Cardiac muscle cell (in vitro differentiated cells and primary cell): ENCODE measurements at places on chromosomes 7 and 10. TPM values are rescaled to one million over a fixed set of nuclear protein-coding genes. Genes with fewer than 3 reads are reported as not detected.

Gene INSYN2A
- 0.41 and 0.60 TPM in 2 replicates for polyA plus RNA-seq

Gene TMEM139
- polyA plus RNA-seq, result 2.0 and 3.0 TPM in 2 replicates

Gene NCF1
- 0.11 and 0.70 TPM in 2 replicates for polyA plus RNA-seq

Gene EGFR
- 0.51 TPM in 1 of 2 replicates, not detected in the other for polyA plus RNA-seq

Gene RHOBTB1
- 12.5 and 20.3 TPM in 2 replicates for polyA plus RNA-seq

Gene LAMB1
- 28.7 and 31.8 TPM in 2 replicates for polyA plus RNA-seq

Gene AIMP2
- 46.8 and 75.0 TPM in 2 replicates for polyA plus RNA-seq

Gene ANLN
- polyA plus RNA-seq, result 10.1 and 50.1 TPM in 2 replicates

Gene SNX10
- polyA plus RNA-seq, result 9.3 and 11.6 TPM in 2 replicates

Gene GIMAP5
- polyA plus RNA-seq, result 0.22 and 1.3 TPM in 2 replicates

Gene ZNF394
- polyA plus RNA-seq, result 18.7 and 21.9 TPM in 2 replicates

Gene PNLIPRP1
- not detected in 2 replicates for polyA plus RNA-seq

Gene MOGAT3
- not detected in 2 replicates for polyA plus RNA-seq

Gene PIP
- not detected in 2 replicates for polyA plus RNA-seq

Gene DNTT
- not detected in 2 replicates for polyA plus RNA-seq

Gene PTPN12
- 13.4 and 24.1 TPM in 2 replicates for polyA plus RNA-seq

Gene GNAT3
- polyA plus RNA-seq, result not detected in 2 replicates

Gene PPP1R3A
- 16.2 and 17.5 TPM in 2 replicates for polyA plus RNA-seq

Gene SPDYE9
- polyA plus RNA-seq, result 0.73 and 1.1 TPM in 2 replicates

Gene STAG3
- polyA plus RNA-seq, result 5.8 and 6.8 TPM in 2 replicates

Gene BICC1
- 6.4 and 7.2 TPM in 2 replicates for polyA plus RNA-seq

Gene CFTR
- polyA plus RNA-seq, result 8.8 and 14.1 TPM in 2 replicates

Gene NUTM2A
- 0.11 and 0.13 TPM in 2 replicates for polyA plus RNA-seq
